DND-41 (cell line): ENCODE measurements at places on chromosomes 4 and X.

GRCh38 chr4:76590798-76591281 lies 155.8 kb downstream of the SHROOM3 start:
- no peak for DNase-seq

GRCh38 chrX:3320471-3321046 lies 25.9 kb downstream of the MXRA5 start:
- DNase-seq: no peak

DNA sequence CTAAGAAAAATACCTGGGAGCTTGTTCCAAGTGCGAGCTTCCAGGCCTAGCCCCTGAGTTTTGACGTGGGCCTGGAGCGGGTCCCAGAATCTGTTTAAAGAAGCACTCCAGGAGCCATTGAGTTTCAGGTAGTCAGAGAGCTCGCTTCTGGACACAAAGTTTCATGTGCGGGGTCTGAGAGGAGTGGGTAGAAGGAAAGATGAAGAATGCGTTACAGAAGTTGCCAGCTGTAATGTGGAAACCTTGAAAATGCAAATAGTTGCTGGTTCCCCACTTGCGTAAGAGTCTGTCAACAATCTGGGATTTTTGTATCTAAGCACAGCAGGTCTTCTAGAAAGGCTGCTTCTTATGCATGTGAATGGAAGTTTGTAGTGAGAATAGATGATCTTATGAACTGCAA lies 77.5 kb upstream of the CLCN4 start:
- DNase-seq: no peak

DNA sequence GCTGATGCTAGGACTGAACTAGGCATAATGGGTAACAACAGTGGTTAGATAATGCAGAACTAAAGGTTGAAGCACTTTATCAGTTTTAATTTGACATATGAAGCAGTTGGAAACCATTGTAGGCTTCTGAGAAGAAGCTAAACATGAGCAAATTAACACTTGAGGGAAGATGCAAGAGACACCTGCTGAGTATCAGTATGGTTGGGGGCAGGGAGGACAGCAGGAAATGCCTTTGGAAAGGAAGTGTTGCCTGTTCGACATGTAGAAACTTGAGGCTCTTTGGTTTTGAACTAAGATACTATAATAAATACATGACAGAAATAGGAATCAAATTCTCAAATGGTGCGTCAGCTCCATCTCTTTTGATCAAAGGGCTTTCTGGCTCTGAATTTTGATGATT lies 115.6 kb downstream of the FHIP1A start:
- peak; percentile 84 for DNase-seq

GRCh38 chrX:107549504-107549903 lies 78.8 kb upstream of the PRPS1 start:
- peak; percentile 12 for DNase-seq

- DNase-seq: no peak
Observed at GRCh38 chrX:3124031-3124430, 82.8 kb downstream of the ARSF start.

- peak; percentile 71 for DNase-seq
Observed at GRCh38 chrX:155819966-155820491, 61.1 kb upstream of the VAMP7 start.

- DNase-seq: no peak
Observed at GRCh38 chr4:2006956-2007653, 1.7 kb downstream of the NELFA start.

DNA sequence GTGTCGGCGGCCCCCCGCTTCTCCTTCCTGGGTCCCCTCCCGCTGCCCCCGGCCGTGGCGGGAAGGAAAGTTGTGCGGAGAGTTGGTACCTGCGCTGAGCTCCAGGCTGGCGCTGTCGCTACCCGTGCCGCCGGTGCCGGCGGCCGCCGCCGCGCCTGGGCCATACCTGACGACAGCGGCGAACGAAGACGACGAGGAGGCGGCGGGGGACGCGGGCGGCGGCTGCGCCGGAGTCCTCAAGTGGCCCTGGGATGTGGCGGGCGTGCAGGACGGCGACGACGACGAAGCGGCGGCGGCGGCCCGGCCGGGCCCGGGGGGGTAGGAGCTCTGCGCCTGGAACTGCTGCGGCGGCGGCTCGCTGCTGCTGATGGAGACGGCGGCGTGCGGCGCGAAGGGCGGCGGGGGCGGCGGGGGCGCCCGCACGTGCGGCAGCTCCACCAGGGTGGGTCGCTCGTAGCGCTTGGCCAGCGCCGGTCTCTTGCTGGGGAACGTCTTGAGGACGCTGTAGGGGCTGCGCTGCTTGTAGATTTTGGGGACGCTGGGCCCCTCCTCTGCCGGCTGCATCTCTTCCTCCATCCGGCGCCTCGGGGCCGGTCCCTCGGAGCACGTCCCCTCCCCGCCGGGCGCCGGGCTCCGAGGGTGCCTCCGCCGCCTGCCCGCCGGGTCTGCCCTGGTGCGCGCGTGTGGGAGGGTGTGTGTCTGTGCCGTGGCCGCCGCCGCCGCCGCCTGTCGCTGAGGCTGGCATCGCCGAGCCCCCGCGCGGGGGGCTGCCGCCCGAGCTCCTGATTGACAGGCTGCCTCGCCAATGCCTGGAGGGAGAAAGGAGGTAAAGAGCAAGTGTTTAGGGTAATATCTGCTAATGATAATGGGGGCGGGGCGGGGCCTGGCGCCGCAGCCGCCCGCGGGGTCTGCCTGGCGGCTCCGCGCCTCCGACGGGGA lies 618 bp downstream of the BEND4 start:
- DNase-seq: no peak
